ENCODE measurements at places on chromosomes 5 and 9.

DNA sequence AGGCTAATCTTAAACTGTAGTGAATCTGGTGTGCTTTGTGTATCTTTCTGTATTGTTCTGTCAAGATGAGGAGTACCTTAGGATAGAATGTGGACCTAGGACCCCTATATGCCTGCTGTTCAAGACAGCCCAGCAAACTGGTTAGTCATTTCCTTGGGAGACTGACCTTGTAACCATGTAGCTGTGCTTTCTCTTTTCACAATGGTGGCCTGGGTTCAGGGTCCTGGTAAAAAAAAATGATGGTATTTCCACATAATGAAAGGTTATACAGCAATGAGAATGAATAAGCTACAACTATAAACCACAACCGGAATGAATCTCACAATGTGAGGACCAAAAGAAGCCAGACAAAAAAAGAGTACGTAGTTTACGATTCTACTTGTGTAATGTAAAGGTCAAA lies 36.4 kb upstream of the F2RL1 start:
- ATAC-seq: no peak

DNA sequence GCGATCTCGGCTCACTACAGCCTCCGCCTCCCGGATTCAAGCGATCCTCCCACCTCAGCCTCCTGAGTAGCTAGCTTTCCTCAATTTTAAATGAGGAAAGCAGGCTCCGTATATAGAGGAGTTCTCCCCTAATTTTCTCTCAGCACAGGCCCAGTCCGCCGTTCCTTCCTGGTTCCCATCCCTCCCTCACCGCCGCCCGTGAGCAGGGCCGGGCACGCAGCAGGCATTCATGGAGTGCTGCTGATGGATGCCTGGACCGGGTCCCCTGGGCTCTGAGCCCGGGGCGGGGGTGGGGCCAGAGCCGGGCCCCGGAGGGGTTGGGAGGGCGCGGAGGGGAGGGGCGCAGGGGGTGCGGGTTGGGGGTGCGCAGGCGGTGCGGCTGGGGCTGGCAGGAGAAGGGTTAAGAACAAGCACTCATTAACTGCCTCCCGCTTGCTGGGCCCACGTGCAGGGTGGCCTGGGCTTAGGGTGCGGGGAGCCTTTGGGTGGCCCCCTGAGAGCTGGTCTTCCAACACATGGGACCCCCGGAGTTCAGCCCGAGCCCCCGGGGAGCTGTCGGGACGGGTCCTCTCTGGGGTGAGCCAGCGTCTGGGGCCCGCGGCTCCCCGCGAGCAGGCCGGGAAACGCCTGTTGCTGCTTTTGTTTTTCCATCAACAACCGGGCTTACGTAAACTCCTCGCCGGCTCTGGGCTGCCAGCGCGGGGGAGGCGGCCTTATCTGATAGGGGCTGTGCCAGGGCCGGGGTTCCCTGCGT lies 33.7 kb downstream of the LHX2 start:
- no peak for ATAC-seq

DNA sequence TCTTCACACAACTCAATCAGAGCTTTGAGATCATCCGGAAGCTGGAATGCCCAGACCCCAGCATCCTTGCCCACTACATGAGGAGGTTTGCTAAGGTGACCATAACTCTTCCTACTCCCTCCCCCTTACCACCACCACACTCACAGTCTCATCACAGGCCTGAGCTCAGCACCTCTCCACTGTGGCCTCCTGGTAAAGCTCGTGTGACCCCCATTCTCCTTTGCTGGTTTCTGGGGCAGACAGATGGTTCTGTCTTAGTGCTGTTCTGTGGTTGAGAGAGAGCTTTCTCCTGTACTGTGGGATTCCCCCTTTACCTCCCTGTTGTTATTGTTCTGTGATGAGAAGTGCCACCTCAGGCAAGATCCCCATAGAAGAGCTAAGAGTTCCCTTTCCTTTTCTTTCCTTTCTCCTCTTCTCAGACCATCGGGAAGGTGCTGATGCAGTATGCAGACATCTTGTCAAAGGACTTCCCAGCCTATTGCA lies 92.7 kb upstream of the RUSC2 start:
- peak; percentile 9 for ATAC-seq

DNA sequence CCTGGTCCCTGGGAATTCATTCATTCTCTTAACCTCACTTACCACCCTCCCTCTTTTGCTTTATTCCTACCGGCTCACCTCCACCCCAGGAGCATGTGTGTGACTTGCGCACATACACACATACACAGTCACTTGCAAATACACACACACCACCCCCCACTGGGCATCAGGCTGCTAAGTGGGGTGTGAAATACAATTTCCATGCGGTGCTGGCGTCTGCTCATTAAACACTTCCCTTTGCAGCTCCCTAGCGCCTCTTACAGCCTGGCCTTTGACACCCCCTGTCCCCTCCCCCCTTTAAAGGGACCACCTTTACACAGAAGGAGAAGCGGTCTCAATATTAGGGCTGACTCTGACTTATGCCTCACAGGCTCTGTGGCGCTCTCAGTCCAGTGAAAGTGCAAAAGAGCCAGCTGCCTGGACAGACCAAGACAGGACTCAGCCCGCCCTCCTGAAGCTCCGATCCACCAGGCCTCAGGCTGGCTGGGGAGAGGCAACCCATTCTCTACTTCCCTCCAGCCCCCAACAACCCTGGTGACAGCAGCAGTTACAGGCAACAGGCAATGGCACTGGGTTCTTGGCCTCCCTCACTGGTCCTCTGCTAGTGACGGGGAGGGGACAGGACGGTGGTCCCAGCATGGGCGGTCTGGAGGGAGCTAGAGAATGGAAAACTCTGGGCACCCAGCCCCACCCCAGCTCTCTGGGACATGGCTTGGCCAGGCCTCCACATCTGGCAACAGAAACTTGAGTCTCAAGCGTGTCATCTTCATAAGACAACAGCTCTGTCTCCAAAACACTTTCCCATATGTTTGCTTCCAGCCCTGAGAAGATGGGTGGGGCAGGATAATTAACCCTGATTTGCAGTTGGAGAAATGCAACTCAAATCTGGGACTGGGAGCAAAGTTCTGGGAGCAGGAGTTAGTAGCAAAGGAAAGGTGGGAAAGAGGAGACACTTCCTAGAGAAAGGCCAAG lies 12.0 kb downstream of the ENHO start:
- no peak for ATAC-seq

DNA sequence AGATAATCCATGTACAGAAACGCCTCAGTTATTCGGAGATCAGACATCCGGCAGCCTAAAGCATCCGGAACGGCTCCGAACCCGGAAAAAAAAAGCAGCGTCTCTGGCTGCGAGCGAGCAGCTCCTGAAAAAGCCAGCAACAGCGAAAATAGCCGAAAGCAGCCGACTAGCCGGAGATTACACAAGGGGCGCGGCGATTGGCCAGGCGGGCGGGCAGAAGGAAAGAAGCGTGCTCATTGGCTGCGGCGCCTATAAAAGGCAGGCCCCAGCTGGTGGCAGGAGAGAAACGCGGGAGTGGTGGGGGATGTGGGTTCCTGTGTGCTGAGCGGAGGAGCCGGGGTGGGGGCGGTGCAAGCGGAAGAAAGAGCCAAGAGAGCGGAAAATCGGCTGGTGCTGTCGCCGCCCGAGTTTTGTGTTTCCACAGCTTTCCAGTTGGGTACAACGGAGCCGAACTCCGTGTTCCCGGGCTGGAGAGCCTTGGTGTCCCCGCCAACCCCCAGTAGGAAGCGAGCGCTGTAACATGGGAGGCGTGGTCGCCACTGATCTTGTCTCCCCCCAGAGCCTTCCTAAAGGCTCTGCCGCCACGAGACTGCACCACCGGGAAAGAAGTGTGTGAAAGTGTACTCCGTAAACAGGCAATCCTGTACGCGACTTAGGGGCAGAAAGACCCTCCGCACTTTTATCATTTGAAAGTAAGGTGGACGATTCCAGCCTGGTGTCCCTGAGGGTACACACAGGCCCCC lies at the start of gene ARL15:
Gene ARL15, minus strand, starts transcription at position 141 of the 743 bp plus-strand sequence.
- ATAC-seq: peak; percentile 97

- peak; percentile 91 for ATAC-seq
These were observed 59.2 kb downstream of the MEGF9 start for GRCh38 chr9:120655005-120655622.

DNA sequence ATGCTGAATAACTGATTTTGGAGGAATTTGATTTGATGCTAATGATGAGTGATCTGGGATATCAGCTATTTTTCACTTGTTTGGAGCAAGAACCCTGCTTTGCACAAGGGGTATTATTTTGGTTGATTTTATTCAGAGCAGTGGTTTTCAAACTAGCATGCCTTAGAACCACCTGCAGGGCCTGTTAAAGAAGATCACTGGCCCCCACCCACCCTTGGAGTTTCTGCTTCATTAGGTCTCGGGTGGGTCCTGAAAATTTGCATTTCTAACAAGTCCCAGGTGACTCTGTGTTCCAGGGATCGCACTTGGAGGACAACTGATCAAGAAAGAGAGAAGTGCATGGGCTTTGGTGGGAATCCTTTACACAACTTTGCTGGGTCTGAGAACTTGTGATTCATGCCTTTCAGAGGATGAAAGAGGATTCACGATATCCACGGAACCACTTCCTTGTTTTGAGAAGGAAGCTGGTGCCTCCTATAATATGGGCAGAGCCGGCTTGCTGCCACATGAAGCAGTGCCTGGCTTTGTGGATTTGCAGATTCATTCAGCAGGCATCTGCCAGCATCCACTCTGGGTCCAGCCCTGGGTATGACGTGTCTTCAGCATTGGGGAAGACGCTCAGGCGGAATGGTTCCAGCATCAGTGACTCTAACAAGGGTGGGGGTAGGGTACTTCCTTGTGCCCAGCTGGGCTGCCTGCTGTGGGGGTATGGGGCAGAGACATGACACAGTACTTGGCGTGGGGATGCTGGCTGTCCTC lies 106.6 kb upstream of the PITX1 start:
- ATAC-seq: no peak

GRCh38 chr5:66230551-66230950 lies 86.5 kb downstream of the SREK1 start:
- no peak for ATAC-seq

- no peak for ATAC-seq
These were observed 615.0 kb upstream of the RIOK2 start for GRCh38 chr5:97797994-97798451.

DNA sequence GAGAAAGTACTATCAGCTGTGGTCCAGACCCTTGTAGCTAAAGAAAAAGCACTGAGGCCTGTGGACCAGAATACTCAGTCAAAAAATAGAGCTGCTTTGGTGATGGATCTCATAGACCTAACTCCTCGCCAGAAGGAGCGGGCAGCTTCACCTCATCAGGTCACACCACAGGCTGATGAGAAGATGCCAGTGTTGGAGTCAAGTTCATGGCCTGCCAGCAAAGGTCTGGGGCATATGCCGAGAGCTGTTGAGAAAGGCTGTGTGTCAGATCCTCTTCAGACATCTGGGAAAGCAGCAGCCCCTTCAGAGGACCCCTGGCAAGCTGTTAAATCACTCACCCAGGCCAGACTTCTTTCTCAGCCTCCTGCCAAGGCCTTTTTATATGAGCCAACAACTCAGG lies 8.9 kb downstream of the RAB24 start:
- ATAC-seq: no peak

GRCh38 chr5:38615981-38616451 lies 59.6 kb upstream of the LIFR start:
- ATAC-seq: no peak

GRCh38 chr5:81994679-81995078 lies 22.9 kb downstream of the ATG10 start:
- ATAC-seq: no peak

DNA sequence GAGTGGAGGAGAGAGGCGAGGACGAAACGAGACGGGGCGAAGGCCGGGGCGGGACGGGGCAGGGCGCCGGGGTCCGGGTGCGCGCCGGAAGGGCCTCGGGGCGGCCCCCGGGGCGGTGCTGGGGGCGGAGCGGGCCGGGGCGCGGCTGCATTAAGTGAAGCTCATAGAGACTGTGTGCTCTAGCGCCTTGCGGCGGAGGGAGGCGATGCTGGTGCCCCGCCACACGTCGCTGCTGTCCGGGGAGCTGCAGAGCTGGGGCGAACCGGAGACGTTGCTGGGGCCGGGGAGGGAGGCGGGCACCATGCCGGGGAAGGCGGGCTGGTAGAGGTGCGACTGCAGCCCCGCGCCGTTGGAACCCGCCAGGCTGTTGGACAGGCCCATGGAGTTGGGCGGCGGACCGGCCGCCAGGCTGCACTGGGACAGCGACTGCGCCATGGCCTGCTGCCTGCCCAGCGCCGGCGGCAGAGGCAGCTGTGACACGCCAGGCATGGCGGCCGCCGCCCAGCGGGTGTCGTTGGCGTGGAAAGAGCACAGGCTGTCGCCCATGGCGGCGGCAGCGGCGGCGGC lies 8.3 kb downstream of the OTP start:
- ATAC-seq: peak; percentile 83

GRCh38 chr9:111944241-111944866 lies 47.7 kb downstream of the UGCG start:
- peak; percentile 48 for ATAC-seq

GRCh38 chr5:72848474-72849428 lies 32.3 kb downstream of the TNPO1 start:
- ATAC-seq: peak; percentile 48

DNA sequence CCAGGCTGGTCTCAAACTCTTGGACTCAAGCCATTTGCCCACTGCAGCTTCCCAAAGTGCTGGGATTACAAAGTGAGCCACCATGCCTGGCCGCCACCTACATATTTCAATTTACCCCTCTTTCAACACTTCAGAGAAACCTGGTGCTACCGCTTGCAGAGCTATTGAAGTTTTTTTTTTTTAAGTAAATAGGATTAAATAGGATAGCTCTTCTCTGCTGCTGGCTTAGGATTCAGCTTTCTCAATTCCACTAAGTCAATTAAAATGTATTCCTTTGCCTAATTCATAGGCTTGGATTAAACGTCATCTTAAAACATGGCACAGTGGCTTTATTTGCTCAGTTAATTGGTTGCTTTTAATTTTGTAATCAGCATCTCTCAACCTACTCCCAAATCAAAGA lies 41.0 kb downstream of the KIAA1191 start:
- no peak for ATAC-seq

DNA sequence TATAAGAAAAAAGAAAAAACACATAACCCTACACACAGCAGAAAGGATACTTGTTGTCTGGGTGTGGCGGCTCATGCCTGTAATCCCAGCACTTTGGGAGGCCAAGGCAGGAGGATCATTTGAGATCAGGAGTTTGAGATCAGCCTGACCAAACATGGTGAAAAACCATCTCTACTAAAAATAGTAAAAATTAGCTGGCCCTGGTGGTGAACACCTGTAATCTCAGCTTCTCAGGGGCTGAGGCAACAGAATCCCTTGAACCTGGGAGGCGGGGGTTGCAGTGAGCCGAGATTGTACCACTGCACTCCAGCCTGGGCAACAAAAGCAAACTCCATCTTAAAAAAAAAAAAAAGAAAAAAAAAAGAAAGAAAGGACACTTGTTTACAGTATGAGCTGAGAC lies 147.6 kb upstream of the PITX1 start:
- ATAC-seq: no peak

DNA sequence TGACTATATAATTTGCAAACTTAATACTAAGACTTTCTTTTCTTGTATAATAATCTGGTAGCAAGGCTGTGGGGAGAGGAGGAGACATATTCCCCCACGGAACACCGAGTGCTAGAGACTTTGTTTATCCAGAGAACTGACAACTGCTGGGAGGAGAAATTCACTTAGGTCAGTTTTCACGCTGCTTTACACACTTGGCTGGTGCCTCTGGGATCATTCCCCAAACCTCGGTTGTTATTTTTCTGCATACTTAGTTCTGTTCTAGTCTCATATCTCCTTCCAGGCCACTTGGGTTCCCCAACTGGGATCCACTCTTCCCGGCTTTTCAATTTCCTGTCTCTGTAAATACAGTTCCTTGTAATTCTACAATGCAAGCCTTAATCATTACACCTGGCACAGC lies 238.2 kb upstream of the ADAMTS16 start:
- no peak for ATAC-seq

GRCh38 chr5:154529282-154529681 lies 51.3 kb upstream of the HAND1 start:
- ATAC-seq: no peak

GRCh38 chr9:89803403-89803802 lies 198.6 kb downstream of the GADD45G start:
- no peak for ATAC-seq

GRCh38 chr9:126523611-126524111 lies 90.1 kb upstream of the LMX1B start:
- peak; percentile 85 for ATAC-seq

Data from activated CD4-positive, CD25-positive, alpha-beta regulatory T cell treated with anti-CD3 and anti-CD28 coated beads, Interleukin-2, amount 50 U/mL, for 24 hours (primary cell).